ENCODE measurements at places on chromosomes 12 and 14. TPM values are rescaled to one million over a fixed set of nuclear protein-coding genes. Genes with fewer than 3 reads are reported as not detected.

The OASL gene
- 1.4 TPM for total RNA-seq

GRCh38 chr14:69573831-69574262 lies 824 bp downstream of the CCDC177 start:
- no peak for DNase-seq

DNA sequence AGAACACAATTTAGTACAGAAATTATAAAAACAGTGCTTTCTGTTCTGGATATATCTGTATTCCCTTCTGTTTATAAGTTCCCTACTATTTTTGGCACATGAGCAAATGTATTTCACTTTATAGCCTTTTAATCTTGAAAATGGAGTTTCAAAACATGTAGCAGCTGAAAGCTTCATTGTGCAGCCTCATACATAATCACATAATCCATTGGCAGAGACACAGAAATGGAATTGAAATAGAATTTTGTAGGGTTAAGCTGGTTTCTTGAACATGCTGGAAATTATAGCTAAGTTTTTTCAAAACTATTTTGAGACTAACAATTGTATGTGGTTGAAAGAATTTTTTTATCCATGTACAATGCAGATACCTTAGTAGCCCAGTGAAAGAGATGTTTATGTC lies 614.3 kb upstream of the MDGA2 start:
- no peak for DNase-seq

GRCh38 chr14:76057914-76058313 lies 72.4 kb downstream of the IFT43 start:
- no peak for DNase-seq

The SLC39A9 gene
- 37.9 TPM for total RNA-seq

The ANO2 gene
- total RNA-seq, result 9.2 TPM

The ACRBP gene
- 1.3 TPM for total RNA-seq

DNA sequence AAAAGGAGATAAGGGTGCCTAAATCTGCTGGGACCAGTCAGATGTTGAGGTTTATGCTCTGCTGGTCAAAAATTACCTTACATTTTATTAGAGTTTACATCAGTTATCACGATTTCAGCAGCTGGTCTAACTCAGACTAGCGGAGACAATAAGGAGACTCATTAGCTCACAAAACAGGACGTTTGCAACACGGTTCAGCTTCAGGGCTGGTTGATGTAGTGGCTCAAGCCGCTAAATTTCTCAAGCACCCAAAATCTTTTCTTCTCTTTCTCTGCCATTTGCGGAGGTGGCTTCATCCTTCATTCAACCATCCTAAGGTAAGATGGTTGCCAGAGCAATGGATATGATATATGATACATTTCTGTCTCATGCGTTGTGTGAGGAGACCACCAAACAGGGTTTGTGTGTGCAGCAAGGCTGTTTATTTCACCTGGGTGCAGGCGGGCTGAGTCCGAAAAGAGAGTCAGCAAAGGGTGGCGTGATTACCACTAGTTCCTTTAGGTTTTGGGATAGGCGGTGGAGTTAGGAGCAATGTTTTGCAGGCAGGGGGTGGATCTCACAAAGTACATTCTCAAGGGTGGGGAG lies 30.3 kb upstream of the CLIP1 start:
- DNase-seq, result no peak

DNA sequence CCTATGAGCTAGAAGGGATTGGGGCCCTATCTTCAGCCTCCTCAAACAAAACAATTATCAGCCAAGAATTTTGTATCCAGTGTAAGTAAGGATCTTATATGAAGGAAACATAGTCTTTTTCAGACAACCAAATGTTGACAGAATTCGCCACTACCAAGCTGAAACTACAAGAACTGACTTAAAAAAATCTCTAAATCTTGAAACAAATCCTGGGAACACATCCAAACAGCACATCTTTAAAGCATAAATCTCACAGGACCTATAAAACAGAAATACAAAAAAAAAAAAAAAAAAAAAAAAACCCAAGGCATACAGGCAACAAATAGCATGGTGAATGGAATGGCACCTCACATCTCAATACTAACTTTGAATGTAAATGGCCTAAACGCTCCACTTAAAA lies 41.3 kb upstream of the LMNTD1 start:
- DNase-seq, result no peak

The PTPRQ gene
- 0.67 TPM for total RNA-seq

DNA sequence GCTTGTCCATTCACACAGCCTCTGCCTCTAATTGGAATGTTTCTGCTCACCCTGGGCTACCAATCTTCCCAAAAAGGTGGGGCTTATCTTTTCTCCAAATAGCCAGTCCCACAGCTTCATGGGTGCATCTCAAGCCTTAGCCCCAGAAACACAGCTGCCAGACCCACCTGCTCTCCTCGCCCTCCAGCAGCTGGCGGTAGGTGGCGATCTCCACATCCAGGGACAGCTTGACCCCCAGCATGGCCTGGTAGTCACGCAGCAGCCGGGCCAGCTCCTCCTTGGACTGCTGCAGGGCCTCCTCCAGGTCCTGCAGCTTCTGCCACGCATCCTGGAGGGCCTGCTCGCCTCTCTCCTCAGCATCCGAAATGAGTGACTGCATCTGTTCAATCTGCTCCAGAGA lies 11.1 kb downstream of the KRT77 start:
- no peak for DNase-seq

DNA sequence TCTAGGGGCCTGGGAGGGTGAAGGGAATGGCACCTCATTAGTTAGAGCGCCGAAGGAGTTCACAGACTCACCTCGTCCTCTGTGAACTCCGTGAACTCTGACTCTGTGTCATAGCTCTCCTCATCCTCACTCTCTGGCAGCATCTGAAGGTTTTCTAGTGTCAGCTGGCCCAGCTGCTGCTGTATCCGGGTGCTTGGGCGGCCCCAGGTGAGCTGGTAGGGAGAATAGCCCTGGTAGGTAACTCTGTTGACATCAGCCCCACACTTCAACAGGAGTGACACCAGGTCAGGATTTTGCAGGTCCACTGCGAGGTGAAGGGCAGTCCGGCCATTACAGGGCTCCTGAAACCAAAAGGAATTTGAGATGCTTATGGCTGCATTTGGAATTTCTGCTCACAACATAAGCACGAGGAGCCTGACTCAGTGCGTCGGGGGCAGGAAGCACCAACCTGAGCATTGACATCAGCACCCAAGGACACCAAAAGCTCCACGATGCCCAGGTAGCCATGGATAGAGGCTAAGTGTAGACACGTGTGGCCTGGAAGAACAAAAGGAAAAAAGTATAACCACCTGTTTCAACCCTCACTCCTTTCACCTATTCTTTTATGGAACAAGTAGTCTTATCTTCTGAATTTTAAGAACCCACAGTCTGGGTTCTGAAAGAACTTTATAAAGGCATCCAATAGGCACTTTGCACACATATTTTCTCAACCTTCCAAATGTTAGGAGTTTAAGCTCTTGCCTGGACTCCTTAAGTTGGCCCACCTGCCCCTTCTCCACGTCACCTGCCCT lies 2.0 kb downstream of the NFKBIA start:
- DNase-seq, result no peak

The TEX52 gene
- not detected for total RNA-seq

- DNase-seq, result no peak
Measured at GRCh38 chr14:92578511-92578910, 64.9 kb downstream of the RIN3 start.

DNA sequence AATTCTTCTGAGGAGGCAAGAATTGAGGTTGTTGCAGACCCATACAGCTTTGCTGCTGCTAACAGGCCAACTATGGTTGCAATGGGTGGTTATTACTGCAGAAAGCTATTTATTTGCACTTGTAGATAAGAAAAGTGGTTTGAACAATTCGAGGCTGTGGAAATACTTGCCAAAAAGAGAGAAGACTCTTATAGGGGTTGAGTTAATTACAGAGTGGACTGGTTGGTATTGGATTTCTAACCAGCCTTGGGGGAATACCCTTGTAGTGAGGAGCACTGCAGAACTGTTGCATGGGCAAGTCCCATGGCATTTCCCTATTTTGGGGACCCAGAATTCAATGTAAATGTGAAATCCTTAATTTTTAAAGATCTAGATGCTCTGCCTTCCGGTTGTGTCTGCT lies 120.5 kb downstream of the KCNMB4 start:
- DNase-seq, result no peak

GRCh38 chr12:99916555-99916954 lies 68.2 kb downstream of the ANKS1B start:
- DNase-seq, result no peak

DNA sequence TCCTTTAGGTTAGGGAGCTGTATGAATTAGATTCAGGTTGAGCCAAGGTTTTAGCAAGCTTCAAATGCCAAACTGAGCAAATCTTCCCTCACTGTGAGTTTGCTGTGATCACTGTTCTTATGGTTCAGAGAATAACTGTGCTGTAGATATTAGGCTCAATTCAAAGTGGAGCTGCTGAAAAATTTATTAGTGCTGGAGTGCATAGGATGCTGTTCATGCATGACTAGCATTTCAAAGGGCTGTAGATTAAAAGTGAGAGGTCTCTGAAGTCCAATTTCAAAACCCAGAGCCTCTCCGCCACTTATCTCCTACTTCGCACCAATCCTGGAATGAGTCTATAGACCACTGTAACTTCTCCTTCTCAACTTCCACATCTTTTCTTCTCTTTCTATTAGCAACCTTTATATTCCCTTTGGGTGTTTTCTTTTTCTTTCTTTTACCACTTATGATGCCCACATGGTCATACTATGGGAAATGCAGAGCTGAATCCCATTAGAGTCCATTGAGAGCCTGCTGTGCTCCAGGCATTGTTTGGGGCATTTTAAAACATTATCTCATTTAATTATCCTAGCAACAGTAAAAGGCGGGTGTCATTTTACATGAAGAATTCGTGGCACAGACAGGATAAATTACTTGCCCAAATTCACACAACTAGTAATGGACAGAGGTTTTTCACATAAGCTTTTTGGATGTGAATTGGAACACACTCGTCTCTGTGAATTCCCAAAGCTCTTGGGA lies 77.5 kb upstream of the EEA1 start:
- no peak for DNase-seq

The LRRC10 gene
- total RNA-seq, result not detected

GRCh38 chr14:36655963-36656686 lies 5.5 kb upstream of the PAX9 start:
- DNase-seq, result no peak

The MANSC4 gene
- total RNA-seq, result not detected

DNA sequence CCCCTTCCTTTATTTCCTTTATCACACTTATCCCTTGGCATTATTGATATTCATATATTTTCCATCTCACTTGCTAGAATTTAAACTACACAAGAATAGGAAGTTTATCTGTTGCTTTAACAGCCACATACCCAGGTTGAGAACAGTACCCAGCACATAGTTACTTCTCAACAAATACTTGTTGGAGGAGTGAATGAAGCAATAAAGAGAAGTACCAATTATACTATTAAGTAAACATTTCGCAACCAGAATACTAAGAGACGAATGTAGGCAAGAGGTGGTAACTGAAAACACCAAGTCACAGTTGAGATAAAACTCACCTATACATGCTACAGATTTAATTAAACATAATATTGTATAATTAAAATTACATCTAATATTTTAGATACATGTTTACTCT lies 110.9 kb downstream of the FSCB start:
- DNase-seq, result no peak

The TMEM30B gene
- 27.3 TPM for total RNA-seq

DNA sequence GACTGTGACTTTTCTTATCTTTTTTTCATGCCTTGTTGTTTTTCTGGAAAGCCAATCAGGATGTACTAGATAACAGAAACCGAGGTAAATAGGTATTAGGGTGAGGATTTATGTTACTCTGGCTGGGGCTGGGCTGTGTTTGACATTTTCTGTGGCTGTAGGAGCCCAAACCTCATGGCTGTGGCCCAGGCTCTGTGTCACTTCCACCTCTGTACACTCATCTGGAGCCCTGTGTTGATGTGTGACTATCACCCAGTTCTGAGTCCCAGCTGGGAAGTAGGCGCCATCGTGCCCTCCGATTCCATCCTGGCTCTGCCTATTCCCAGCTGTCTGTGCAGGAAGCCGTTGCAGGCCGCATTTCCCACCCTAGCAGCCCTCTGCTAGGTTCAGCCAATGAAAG lies 1.6 kb upstream of the HHIPL1 start:
- DNase-seq, result no peak

DNA sequence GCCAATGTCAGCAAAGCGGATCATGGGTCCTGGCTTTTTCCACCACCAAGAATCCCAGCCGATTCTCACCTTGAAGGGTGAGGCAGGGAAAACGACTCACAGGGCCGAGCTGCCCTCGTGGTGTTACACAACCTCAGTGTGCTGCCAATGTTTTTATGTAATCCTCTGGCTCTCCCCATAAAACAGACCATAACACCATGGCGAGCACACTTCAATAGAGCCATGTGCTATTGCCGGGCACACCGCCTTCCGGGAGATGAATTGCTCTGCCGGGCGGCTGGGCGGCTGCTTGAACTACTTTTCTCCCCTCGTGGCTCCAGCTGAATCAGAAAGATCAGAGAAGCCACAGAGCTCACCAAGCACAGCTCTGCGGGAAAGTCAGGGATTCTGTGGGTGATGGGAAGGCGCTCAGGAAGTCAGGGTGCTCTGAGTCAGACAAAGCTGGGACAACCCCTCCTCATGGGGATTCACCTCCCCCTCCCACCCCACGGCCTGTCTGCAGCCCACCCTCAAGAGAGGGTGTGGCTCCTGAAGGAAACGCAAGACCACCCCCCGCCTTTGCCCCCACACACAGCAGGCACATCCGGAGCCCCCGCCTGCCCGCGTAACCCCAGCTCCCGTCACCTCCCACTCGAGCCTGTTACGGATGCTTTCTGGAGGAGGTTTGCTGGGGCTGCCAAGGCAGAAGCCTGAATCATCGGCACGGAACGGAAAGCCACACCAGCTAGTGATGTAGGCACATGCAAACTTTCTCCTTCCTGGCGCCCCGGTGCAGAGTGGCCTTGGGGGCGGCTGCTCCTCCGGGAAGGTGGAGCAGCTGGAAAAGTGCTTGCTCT lies 1.8 kb downstream of the GALNT9 start:
- DNase-seq, result no peak

DNA sequence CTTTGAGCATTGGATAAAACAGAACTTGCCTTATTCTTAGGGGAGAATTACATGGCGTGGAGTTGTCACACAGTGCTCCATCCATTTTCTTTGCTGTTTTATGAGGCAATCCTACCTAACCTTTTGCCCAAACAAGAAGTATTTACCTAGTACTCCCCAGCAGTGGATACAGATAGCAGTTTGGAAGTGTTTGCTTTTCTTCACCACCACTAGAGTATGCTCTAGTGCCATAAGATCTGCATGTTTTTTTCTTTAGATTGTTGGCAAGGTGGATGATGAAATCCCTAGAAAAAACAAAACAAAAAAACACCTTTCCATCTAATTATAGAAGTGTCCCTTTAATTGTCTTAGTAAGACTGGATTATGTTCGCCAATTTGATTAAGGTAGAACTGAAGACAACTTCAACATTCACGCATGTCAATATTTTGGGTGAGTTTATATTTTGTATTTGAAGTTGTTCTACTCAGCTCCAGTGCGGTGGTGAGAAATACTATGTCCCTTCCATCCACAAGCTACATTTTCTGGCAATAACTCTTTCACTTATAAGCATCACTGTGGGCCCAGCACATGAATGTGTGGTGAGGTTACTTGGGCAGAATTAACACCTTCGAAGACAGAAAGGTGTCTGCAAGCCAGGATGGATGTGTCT lies 23.6 kb upstream of the TMEM260 start:
- no peak for DNase-seq
